ENCODE measurements at places on chromosomes 3 and 15. TPM values are rescaled to one million over a fixed set of nuclear protein-coding genes. Genes with fewer than 3 reads are reported as not detected.

OR5AC2 gene
- not detected for total RNA-seq

EXD1 gene
- total RNA-seq = not detected

THOC7 gene
- 58.1 TPM for total RNA-seq

PSMA4 gene
- total RNA-seq = 405 TPM

ARPIN gene
- 11.8 TPM for total RNA-seq

PARP6 gene
- total RNA-seq = 66.0 TPM

OXTR gene
- total RNA-seq = 10.4 TPM

KBTBD12 gene
- not detected for total RNA-seq

EIF5A2 gene
- 10.7 TPM for total RNA-seq

ANKUB1 gene
- total RNA-seq = 0.06 TPM

GRK7 gene
- not detected for total RNA-seq

MST1R gene
- total RNA-seq = 6.9 TPM

FOXL2 gene
- total RNA-seq = 2.5 TPM
